Activated CD4-positive, alpha-beta T cell treated with anti-CD3 and anti-CD28 coated beads, Interleukin-2, amount 10 ng/mL, durations not matched to agents 7 days and 5 days (primary cell): ENCODE measurements at places on chromosomes 2 and 18. TPM values are rescaled to one million over a fixed set of nuclear protein-coding genes. Genes with fewer than 3 reads are reported as not detected.
A peak's percentile ranks its signal among the peaks of the same experiment; 100 is the strongest.

BCL11A gene
- 0.04 TPM for total RNA-seq

PRADC1 gene
- total RNA-seq = 13.7 TPM

GAL3ST2 gene
- total RNA-seq = not detected

MRPS5 gene
- total RNA-seq = 71.7 TPM

FBLN7 gene
- 8.3 TPM for total RNA-seq

C18orf63 gene
- not detected for total RNA-seq

CRYGD gene
- total RNA-seq = not detected

PDE11A gene
- not detected for total RNA-seq

POTEJ gene
- not detected for total RNA-seq

IGFBP5 gene
- total RNA-seq = not detected

DNA sequence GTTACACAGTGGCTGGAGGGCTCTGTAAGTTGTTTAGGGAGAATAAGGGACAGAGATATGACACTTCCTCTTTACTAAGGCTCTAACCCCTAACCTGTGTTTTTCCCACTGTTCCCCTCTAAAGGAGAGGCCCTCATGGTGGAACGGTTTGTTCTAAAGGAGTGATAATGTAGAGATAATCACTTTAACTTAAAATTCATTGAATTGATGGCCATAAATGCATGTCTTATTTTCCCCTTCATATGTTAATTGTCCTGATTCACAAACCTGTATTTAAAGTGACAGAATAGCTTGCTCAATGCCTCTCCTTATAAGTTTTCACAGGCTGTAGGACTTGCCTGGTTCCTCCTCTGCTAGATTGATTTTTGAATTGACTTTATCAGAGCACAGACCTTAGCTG is at the start of gene SERPINB12:
TSS of gene SERPINB12 (plus strand) at position 301 of the 400 bp plus-strand sequence. CDS start 13,791 bp downstream, outside the sequence.
- DNase-seq = no peak

DNA sequence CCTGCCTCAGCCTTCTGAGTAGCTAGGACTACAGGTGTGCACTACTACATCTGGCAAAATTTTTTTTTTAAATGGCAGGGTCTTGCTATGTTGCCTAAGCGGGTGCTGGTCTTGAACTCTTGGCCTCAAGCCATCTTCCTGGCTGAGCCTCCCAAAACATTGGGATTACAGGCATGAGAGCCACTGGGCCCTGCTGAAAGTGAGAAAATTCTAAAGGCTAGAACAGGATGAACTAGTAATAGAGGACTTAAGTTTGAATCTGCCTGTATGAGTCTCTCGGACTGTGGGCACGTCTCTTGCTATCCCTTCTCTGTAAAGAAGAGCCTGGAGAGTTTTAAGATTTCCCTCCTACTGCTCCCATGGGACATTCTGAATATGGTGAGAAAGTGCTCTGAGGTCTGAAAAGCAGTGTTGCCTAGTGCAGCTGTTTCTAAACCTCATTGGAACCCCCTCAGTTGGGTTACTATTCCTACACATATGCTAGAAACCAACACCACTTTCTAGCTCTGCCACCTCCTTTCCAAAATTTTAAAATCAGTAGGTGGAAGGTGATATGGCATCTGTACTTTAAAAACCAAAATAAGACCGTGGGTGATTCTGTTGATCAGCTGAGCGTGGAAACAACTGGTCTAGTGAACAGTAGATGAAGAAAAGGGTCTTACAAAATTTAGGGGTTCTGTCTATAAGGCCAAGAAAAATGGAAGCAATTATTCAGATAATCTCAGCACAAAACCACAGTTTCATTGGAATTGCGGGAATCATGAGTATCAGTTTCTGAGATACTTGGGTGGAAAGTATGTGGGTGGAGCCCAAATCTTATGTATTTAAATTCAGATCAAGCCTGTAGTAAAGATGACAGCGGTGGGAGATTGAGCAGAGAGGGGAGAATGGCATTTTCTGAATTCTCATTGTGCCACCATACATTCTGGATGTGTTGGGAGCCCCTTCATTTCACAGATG is 259.8 kb upstream of the CXCR4 start:
- DNase-seq = no peak

GRCh38 chr2:77521931-77522470 is at the start of gene LRRTM4:
TSS of gene LRRTM4 (minus strand) at chr2:77522376.
- no peak for DNase-seq

GRCh38 chr18:44409515-44409914 is 271.2 kb upstream of the SETBP1 start:
- DNase-seq = no peak

DNA sequence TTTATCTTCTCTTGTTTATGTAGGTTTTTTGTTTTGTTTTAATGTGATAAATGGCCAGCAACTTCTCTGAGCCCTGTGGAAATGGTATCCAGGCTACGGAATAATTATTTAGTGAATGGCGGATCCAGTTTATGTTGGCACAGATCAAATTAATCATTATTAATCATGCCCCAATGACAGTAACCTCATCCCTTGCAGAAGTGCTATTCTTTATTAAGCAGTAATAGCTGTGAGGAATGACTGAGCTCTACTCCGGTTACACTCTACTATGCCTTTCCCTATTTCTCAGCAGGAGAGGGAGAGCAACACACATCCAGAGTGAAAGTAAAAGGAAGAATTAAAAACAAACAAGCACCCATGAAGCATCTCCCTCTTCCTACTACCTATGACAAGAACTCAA is 84.8 kb downstream of the SETBP1 start:
- DNase-seq = no peak

DNA sequence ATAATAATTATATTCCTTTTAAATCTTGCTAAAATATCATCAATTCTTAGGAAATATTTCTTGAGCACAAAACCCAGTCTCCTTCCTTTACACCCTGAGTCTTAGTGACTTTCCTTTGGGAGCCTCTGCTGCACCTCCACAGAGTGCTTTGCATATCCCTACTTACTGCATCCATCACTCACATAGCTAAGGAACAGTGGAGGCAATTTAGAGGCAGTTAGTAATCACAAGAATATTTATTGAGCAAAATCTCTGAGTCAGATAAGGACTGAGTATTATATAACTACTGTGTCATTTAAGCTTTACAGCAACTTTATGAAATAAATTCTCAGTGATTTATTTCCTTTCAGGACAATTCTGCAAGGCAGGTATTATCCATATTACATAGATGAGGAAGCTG is 327.7 kb downstream of the TMX3 start:
- no peak for DNase-seq

DNA sequence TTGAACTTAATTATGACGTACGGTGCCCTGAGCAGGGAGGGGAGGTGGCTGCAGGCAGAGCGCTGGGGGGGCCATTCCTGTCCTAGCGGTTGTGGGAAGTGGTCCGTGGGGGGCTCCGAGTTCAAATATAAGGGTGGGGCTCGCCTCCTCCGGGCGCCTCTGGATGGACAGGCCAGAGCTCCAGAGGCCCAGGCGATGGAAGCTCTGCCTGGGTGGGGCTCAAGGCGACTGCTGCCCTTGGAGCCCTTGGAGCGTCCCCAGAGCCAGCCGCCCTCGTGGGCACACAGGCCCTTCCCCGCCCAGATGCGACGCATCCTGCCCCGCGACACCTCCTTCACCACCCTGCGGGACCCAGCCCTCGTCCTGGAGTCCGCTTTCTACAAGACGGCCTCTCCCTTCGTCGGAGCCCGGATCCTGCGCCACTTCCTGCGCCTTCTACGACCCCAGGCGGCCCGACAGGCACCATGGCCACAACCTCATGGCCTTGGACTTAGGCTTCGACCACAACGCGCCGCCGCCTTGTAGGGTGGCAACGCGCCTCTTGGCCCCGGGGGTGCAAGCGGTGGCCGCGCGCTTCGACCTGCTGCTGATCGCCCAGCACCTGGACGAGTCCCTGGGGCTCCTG is 10.5 kb downstream of the AQP12B start:
- no peak for DNase-seq

GRCh38 chr2:27251766-27252165 is 11.1 kb downstream of the SLC30A3 start:
- DNase-seq = no peak

DNA sequence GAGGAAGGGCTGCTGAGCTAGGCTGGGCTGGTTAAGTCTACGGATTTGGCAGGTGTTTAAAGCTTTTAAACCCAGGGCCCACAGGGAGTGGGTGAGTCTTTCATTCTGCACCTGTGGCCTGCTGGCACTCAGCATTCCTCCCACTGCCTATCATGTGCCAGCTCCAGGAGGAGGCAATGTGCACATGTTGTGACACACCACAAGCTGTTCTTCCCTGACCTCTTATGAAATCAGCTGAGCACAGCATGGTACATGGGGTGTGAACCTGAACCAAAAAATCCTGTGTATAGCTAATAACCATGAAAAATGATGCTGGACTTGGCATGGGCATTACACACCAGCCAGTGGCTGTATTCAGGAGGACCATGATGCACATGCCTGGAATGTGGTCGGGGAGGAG is 297.9 kb upstream of the MMADHC start:
- DNase-seq = no peak

DNA sequence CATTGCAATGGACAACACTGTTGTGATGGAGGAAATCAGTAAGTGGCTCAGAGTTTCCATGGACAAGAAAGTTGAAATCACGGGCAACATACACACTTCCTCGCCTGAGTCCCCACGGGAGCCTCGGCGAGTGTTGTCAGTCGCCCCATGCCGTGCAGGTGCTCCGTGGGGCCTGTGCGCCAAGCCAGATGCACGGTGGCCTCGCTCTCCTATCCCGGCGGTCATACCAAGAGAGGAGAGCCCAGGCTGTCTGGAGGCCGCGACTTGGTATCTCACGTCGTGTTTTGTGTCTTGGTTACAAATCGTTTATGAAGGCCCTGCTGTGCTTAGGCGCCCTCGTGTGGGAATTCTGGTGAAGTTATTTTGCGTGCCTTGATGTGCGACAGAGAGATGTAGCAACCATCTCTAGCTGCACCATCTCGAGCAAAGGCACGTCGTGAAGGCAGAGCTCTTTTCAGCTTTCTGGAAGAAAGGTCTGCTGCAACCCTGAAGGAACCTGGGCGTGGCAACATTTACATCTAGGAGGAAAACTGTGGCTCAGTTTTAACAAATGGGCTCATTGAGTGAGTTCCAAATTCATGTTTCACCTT is 21.8 kb downstream of the ATG4B start:
- peak; percentile 61 for DNase-seq

- no peak for DNase-seq
Measured at GRCh38 chr2:33425161-33425560, 51.3 kb upstream of the RASGRP3 start.

DNA sequence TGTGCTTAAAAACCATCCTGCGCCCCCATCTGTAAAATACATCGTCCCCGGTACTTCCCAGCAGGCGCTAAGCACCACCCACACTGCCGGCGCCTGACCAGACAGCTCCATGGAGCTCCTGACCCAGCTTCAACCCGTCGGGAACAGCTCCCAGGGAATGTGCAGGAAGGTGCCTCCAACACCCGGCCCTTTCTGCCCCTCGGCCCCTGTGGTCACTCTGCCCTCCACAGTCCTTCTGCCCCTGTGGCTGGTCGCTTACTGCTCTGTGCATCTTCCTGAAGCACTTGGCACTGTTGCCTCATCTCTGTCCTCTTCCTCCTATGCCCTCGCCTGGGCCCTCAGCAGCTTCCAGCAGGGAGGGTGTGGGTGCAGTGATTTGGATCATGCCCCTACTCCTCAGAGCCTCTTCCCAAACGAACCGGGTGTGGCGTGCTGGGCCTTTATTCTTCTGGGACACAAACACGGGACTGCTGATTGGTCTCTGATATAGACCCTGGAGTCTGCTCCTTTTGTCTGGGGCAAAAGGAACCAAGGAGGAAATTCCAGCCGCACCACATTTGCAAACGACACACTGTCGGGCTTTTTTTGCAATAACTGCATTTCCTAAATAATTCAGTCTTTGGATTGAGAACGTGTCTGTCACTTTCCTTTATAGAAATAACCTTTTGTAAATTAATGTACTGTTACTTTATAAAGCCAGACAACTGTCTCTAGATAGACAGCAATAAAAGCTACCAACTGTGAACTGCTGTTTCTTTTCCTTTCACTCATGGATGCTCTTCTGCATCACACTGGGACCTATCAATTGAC is 65.9 kb downstream of the ADI1 start:
- DNase-seq = no peak

DNA sequence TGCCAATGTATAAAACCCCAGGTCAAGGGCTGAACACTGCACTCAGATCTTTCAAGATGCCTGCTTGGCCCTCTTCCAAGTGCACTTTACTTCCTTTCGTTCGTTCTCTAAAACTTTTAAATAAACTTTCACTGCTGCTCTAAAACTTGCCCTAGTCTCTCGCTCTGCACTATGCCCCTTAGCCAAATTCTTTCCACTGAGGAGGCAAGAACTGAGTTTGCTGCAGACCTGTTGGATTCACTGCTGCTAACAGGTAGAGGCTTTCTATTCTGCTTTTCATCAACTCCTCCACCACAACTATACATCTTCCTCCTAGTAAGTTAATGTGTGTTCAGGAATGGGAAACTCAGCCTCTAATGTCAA is 467.9 kb downstream of the MBD2 start:
- no peak for DNase-seq

DNA sequence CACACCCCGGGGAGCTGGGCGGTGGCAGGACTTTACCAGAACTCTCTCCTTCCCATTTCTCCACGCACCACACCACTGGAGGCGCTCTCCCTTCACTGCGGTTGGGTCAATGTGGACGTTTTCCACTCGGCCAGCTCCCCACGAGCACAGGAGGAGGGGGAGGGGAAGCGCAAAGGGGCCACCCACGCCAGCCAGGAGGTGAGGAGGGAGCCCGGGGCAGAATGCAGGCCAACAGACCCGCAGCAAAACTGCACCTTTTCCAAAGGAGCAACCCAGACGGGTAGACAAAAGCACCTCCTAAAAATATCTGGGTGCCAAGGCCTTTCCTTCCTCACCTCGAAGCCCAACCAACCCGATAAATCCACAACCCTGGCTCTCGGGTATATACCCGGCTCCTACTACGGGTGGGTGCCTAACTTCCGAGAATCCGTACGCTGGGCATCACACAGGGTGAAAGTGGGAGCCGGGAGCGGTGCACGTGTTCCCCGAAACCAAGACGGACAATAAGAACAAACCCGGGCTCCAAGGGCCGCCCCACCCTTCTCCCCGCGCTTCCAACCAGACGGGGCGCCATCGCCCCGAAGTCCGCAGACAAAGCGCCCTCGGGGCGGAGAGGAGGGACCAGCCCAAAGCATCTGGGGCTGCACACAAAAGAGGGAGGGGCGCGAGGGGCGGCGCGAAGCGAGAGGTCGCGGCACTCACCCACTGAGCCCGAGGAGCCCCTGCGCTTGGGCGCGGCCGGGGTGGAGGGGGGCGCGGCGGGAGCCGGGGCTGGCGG is 1.0 kb downstream of the RTN4 start:
- peak; percentile 70 for DNase-seq

DNA sequence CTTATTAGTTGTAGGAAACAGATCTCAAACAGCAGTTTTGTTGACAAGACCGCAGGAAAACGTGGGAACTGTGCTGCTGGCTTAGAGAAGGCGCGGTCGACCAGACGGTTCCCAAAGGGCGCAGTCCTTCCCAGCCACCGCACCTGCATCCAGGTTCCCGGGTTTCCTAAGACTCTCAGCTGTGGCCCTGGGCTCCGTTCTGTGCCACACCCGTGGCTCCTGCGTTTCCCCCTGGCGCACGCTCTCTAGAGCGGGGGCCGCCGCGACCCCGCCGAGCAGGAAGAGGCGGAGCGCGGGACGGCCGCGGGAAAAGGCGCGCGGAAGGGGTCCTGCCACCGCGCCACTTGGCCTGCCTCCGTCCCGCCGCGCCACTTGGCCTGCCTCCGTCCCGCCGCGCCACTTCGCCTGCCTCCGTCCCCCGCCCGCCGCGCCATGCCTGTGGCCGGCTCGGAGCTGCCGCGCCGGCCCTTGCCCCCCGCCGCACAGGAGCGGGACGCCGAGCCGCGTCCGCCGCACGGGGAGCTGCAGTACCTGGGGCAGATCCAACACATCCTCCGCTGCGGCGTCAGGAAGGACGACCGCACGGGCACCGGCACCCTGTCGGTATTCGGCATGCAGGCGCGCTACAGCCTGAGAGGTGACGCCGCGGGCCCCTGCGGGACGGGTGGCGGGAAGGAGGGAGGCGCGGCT is at the start of gene TYMS:
TSS of gene TYMS (plus strand) at position 343 of the 690 bp plus-strand sequence. CDS start at position 433, 90 bp downstream.
- DNase-seq = peak; percentile 58
